ENCODE measurements at places on chromosomes 7 and 10.

- no peak for DNase-seq
These were observed 22.9 kb upstream of the C1QL3 start for GRCh38 chr10:16544591-16544990.

- no peak for DNase-seq
These were observed 14.5 kb upstream of the GNA12 start for GRCh38 chr7:2858621-2859020.

DNA sequence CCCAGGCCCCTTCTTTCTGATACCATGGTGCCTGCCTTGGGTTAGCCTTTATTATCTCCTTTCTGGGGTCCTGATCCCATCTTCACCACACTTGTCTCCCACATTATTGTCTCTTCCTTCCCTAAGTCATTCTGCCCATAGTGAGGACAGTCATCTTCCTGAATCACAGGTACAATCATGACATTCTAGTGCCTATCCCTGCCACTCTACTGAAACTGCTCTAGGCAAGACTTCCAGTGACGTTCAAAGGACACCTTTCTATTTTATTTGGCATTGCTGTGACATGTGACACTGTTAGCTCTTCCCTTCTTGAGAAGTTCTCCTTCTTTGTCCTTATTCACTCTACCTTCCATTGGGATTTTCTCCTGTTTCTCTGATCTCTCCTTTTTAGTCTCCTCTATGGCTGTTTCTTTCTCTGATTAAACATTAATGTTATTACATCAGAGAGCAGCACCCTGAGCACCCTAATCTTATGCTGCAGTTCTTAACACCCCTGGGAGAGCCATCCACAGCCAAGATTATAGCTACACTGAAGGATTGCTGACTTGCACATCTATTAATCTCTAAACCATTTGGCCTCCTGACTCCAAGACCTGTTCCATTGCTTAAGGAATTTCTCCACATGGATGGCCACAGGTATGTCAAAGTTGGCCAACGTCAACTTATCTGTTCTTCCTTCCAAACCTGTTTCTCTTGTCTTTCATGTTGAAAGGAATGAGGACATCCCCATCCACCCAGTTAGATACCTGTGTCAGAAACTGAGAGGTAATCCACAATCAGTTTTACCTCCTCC is 10.9 kb downstream of the MACC1 start:
- DNase-seq: no peak

DNA sequence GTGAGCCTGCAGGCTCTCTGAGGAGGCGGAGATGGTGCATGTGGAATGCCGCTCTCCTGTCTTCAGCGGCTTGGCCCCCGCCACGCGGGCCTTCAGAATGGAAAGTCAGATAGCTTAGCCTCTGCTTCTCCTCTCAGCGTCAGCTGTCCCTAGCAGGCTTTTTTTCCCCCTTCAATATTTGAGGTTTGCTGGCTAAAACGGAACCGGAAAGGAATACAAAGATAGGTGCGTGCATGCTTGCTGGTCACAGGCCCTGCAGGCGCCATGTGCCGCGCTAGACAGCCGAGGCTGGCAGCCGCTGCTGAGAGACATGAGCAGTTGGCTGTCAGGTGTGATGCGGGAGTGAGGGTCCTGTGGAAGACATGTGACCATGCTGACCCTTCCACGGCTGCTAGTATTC is 161.2 kb upstream of the COBL start:
- DNase-seq: no peak

- DNase-seq: no peak
These were observed 88.6 kb downstream of the FANK1 start for GRCh38 chr10:125984865-125985495.

DNA sequence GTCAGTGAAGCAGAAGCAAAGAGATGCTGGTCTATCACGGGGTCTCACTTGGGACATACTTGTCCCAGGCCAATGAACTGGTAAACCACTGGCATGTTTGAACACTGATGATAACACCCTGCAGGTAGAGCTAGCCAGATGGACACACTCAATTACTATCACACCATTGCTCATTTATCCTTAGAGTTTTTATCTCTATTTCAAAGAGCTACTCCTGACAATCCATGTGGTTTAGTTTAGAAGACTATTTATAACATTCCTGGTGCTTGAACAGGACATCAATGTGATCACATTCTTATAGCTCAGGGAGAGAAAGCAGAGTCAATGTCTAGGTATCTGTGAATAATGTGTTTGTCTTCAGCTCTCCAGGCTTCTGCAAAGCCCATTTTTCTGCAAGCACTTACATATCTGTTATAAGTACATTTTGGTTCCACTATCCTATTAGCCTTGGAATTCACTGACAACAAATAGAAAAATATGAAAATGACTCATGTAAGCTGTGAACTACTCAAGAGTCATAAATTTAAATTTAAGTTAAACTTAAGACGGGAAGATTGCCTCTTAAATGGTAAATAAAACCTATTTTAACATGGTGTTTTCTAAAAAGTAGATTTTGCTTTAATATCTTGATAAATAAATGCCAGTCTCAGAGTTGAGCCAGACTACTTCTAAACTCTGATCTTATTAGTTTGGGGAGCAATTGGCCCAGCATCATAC is 106.7 kb upstream of the MBL2 start:
- DNase-seq: no peak

DNA sequence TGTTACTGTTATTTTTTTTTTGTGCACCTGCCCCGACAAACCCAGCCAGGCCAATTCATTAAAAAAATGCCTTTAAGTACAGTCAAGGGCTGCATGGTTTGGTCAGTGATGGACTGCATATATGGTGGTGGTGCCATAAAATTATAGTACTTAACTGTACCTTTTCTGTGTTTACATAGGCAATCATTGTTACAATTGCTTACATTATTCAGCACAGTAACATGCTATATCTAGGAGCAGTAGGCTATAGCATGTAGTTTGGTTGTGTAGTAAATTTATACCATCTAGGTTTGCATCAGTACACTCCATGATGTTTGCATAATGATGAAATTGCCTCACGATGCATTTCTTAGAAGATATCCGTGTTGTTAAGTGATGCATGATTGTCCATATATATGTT is 58.0 kb downstream of the STK31 start:
- DNase-seq: no peak

GRCh38 chr10:131160219-131160875 is 151.2 kb downstream of the TCERG1L start:
- DNase-seq: no peak
